Stimulated activated naive CD8-positive, alpha-beta T cell treated with anti-CD3 and anti-CD28 coated beads, Interleukin-15, amount 100 ng/mL, for 72 hours (primary cell): ENCODE measurements at places on chromosomes 11 and 22.

- DNase-seq = peak; percentile 73
These were observed 34.9 kb upstream of the CD82 start for GRCh38 chr11:44530413-44531115.

DNA sequence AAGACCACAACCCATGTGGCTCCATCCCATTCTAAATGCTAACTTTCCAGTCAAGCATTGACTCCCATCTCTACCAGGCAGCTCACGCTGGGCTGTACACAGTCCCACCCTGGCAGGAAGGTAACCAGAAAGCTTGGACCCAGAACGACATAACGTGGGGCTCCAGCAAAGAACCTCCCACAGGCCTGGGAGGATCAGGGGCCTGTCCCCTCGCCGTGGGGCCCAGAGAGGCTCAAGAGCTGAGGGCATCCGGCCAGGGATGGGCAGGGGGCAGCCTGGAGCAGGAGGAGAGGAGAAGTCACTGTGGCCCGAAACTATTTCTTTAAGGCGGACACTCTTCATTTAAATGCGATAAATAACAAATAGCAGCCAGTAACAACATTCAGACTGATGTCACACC, 169.9 kb downstream of the SHANK2 start:
- DNase-seq = no peak

GRCh38 chr11:7977232-7977917, 9.8 kb upstream of the EIF3F start:
- no peak for DNase-seq

DNA sequence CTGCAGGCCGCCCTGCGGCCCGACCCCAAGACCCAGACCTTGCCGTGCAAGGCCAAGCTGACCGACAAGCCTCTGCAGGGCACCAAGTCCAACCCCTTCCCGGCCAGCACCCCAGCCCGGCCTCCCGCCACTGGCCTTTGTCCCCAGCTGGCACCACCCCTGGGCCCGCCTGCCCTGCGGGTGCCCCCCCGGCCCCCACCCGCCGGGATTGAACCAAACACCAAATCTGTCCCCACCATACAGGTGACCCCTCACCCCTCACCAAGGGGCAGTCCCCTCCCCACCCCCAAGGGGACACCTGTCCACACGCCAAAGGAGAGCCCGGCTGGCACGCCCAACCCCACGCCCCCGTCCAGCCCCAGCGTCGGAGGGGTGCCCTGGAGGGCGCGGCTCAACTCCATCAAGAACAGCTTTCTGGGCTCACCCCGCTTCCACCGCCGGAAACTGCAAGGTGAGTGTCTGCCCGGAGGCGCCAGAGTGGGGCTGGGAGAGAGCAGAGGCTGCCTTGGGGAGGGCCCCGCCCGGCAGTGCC, 36.2 kb downstream of the MOB2 start:
- no peak for DNase-seq

- DNase-seq = peak; percentile 34
These were observed 18.1 kb upstream of the KLHL35 start for GRCh38 chr11:75450826-75451821.

GRCh38 chr22:25139062-25139461, 60.6 kb upstream of the CRYBB3 start:
- no peak for DNase-seq

DNA sequence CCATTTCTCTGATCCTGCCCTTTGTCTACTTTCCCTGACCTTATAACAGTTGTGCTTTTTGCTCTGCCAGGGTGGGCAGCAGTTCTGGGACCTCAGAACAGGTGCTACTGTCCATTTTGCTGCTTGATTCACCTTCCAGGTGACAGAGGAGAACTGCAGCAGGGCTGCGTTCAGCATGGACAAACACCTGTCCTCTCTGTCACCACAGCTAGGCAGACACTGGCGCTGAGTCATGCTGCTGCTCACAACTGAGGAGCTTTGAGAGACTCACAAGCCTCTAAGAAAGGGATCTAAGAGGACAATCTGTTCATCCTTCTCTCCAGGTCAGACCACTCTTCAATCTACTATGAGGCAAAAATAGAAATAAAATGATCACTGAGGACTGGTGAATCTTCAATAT, 1144.5 kb upstream of the CCDC90B start:
- DNase-seq = no peak

GRCh38 chr22:43080616-43081015, 8.6 kb downstream of the TTLL1 start:
- DNase-seq = no peak

DNA sequence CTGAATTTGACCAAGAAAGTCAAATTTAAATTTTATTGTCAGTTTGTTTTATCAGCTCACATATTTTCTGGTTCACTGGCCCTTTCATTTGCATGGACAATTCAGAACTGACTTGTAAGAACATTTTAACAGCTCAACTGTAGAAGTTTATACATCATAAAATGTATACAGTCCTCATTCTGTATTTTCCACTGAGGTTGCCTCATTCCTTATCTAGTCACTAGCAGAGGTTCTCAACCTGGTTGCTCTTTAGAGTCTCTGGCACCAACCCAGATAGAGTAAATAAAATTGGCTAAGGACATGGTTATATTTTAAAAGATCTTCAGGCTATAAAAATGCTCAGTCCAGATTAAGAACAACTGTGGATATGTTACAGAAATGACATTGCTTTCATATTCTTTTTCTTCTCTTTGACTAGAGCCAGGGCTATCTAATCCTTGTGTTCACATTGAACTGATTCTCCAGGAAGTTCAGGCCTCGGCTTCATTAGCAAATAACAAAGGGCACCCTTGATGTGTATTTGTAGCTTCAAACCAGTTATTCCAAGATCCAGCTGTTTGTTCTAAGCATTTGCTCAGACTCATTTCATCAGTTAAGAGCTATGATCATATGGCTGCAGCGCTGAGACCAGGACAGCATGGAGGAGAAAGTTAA, 782.5 kb downstream of the ETS1 start:
- DNase-seq = no peak

DNA sequence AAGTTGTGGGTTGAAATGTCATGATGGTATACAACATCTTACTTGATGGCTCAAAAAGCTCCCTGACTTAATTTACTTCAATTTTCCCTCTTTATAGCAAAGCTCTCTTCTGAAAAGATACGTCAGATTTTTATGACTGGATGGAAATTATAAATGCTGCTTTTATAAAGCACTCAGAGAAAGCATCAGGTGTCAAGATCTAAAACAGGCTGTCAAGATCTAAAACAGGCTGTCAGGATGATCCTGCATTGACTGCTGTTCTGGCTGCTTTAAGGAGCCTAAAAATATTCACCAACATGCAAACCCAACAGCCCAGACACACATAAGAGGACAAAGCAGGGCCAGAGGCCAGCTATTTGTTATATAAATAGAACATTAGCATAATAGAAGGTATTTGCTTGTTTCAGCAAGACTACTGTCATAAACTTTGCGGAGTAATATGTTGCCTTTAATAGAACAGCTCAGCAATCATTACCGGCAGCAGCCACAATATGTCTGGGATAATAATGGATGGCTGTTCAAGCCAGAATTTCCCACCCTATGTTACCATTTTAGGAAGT, 77.3 kb upstream of the ANO5 start:
- DNase-seq = no peak
